GM23338 (cell line): ENCODE measurements at places on chromosomes 11 and 22. TPM values are rescaled to one million over a fixed set of nuclear protein-coding genes. Genes with fewer than 3 reads are reported as not detected.

DNA sequence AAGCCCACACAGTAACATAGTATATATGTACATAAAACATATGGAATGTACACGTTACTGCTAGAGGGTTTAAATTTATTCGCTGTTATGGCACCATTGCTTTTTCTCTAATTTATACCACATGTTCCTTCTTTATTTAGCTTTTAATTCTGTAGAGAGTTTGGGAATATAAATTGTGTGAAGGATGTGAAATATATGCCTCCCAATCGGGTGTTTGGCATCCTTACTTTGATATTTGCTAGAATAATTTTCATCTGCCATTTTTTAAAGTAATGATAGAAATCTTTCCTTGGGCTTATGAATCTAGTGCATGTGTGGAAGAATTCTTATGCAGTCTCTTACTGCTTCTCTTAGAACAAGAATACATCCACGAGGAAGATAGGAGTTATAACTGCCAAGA lies 509.8 kb upstream of the RAG2 start:
- H3K27ac ChIP-seq = no peak overlapping the region
- no peaks in the 10 kb centered on the region for H3K4me1 ChIP-seq
- no peaks in the 10 kb centered on the region for H3K27me3 ChIP-seq
- no peak for DNase-seq
- peaks cover 24% of the 10 kb centered on the region for H3K36me3 ChIP-seq

DNA sequence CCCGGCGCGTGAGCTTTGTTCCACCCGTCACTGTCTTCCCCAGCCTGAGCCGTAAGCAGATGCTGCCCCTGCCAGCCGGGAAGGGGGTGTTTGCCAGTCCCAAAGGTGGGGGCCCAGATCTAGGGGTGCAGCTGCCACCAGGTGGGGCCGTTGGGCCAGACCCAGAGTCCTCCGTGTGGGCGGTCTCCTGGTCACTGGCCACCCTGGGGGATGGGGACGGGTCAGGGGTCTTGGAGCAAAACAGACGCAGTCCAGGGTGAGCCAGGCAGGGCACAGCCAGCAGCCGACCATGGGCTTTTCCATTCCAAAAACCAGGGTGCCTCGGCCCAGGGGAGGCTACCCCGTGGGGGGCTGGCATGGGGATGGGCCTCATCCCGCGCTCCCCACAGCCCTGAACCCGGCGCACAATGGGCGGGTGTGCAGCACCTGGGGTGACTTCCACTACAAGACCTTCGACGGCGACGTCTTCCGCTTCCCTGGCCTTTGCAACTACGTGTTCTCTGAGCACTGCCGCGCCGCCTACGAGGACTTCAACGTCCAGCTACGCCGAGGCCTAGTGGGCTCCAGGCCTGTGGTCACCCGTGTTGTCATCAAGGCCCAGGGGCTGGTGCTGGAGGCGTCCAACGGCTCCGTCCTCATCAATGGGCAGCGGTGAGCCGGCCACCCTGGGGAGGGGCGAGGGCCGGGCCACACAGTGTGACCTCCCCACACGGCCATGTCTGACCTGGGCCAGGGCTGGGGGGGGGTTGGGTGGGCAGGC lies 3.5 kb downstream of the MUC5B start:
- peak; percentile 60 for DNase-seq
- no peaks in the 10 kb centered on the region for H3K27me3 ChIP-seq
- H3K27ac ChIP-seq = no peak overlapping the region
- no peaks in the 10 kb centered on the region for H3K4me1 ChIP-seq
- no peaks in the 10 kb centered on the region for H3K36me3 ChIP-seq

GRCh38 chr22:38572065-38572464 lies 2.1 kb upstream of the DMC1 start:
- H3K4me3 ChIP-seq = no peak overlapping the region
- no peak overlapping the region for H3K27ac ChIP-seq
- DNase-seq = peak; percentile 70
- peaks cover 19% of the 10 kb centered on the region for H3K4me1 ChIP-seq

DNA sequence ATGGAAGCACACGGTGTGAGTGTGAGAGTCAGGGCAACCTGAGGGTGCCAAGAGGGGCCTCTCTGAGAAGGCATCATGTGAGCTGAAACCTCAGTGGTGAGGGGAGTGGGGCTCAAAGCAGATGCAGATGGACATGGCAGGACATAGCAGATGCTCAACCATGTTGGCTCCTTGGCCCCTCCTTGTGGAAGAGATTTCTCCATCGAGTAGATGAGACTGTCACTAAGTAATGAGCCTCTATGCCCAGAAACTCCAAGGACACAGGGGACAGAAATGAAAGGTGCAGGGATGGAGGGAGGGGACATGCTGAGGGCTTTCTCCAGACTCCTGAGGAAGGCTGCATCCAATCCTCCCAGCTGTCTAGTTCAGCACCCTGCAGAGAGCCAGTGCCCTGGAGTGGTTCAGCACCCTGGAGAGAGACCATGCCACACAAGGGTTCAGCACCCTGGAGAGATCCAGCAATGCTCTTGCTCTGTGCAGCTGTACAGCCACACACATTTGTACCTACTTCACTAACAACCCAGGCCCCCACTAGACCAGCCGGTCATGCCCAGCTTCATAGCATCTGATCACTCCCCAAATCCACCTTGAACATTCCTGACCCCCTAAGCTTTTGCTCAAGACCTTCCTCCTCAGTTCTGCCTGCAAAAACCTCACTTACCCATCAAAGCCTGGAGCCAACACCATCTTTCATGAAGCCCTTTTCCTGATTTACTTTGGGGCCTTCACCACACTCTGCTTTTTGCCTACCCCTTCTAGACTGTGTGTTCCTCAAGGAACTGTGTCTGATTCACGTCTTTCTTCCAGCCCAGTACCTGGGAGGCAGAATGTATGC lies 252.0 kb downstream of the CTTN start:
- peaks cover 50% of the 10 kb centered on the region for H3K4me1 ChIP-seq
- no peak overlapping the region for H3K4me3 ChIP-seq
- no peak overlapping the region for H3K27ac ChIP-seq
- DNase-seq = peak; percentile 91
- H3K27me3 ChIP-seq = no peaks in the 10 kb centered on the region

- peaks cover 8% of the 10 kb centered on the region; the same call in 1 of the 2 replicates for H3K4me1 ChIP-seq
- peak; percentile 90 for DNase-seq
Measured at GRCh38 chr11:14386895-14387480, 28.0 kb upstream of the RRAS2 start.

GRCh38 chr11:63767267-63767564 lies 1.4 kb downstream of the ZFTA start:
- peaks cover 26% of the 10 kb centered on the region for H3K27me3 ChIP-seq
- H3K27ac ChIP-seq = no peak overlapping the region
- H3K36me3 ChIP-seq = no peaks in the 10 kb centered on the region
- H3K4me3 ChIP-seq = peak overlapping the region; percentile 88

DNA sequence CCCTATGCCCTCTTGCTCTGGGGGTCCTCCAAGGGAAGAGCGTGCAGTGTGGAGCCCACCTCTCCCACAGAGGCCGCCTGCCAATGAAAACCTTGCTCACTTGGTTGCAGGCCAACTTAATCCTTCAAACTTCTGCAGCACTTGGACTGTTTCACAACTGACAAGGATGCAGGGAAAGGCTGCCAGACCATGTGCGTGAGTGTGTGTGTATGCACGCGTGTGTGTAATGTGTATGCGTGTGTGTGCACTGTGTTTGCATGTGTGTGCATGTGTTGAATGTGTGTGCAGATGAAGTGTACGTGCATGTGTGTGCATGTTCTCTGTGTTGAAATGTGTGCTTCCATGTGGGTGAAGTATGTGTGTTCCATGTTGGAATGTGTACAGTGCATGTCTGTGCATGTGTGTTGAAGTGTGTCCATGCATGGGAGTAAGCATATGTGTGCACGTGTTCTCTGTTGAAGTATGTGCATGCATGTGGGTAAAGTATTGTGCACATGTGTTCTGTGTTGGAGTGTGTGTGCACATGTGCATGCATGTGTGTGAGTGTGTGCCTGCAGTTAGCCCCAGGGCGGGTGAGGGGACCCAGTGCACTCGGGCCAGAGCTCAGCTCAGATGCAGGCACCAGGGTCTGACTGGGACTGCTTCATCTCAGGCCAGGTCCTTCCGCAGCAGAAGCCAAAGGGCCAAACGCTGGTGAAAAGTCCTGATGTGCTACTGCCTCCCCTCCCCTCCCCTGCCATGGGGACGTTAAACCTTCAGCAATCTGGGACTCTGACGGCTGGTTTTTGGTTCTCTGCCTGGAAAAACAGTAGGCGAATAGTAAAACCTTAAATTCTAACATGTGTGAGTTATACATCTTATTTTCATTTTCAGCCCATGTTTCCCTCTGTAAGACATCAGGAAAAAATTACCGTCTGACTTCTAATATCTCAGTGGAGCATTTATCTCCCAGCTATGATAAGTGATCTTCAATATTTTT lies 72.0 kb downstream of the FLI1 start:
- no peak for DNase-seq
- H3K27me3 ChIP-seq = no peaks in the 10 kb centered on the region
- H3K4me1 ChIP-seq = no peaks in the 10 kb centered on the region
- no peak overlapping the region for H3K27ac ChIP-seq

- no peaks in the 10 kb centered on the region for H3K27me3 ChIP-seq
- no peak overlapping the region for H3K27ac ChIP-seq
- H3K4me1 ChIP-seq = peaks cover 33% of the 10 kb centered on the region
- DNase-seq = no peak
Measured at GRCh38 chr11:9691865-9692264, 28.0 kb downstream of the SWAP70 start.

DNA sequence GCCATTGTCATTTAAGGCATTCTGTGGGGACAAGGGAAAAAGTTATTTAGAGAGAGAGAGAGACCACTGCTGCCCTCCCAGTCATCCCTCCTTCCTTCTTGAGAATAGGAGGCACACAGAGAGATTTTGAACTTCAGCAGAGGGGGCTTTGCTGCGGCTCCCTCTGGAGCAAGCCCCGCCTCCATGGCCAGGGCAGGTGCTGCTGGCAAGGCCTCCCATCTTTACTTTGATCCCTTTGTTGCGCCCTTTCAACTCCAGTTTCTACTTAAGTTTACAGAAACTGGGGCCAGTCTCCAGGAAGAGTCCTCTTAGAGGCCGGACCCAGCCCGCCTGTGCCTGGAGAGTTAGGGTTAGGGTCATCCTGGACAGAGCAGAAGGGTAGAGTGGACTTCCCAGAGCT lies 4.4 kb downstream of the OR8B8 start:
- no peak overlapping the region for H3K4me3 ChIP-seq
- DNase-seq = peak; percentile 17
- H3K36me3 ChIP-seq = no peaks in the 10 kb centered on the region
- H3K27me3 ChIP-seq = no peaks in the 10 kb centered on the region
- no peaks in the 10 kb centered on the region for H3K4me1 ChIP-seq

GRCh38 chr11:66920978-66921784 lies 37.0 kb downstream of the PC start:
- no peak overlapping the region for H3K4me3 ChIP-seq
- H3K36me3 ChIP-seq = no peaks in the 10 kb centered on the region; the same call in 1 of the 2 replicates
- H3K27me3 ChIP-seq = no peaks in the 10 kb centered on the region
- no peak for DNase-seq
- 0 out of 2 replicates have a peak, but pooled peaks cover 3% of the 10 kb centered on the region for H3K4me1 ChIP-seq
- no peak overlapping the region for H3K27ac ChIP-seq

DNA sequence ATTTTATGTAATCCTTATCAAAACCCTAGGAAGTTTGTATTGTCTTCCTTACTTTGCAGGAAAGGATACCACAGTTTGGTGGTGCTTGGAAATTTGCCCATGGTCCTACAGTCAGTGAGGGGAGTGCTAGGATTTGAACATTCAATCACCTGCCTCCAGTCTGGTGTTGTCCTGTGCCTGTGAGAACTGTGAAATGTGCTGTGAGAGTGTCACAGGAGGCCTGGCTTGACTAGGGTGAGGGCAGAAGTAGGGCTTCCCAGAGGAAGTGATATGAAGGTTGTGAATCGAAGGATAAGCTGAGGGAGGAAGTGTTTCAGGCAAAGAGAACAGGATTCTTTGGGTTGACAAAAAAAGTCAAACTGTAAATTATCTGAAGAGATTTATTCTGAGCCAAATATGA lies 424.4 kb downstream of the TMEM135 start:
- H3K4me3 ChIP-seq = no peak overlapping the region
- no peak for DNase-seq
- no peak overlapping the region for H3K27ac ChIP-seq
- no peaks in the 10 kb centered on the region for H3K27me3 ChIP-seq
- no peaks in the 10 kb centered on the region for H3K36me3 ChIP-seq

PPP1CA gene
- 227 and 237 TPM in 2 replicates for total RNA-seq

C11orf97 gene
- total RNA-seq = not detected in 2 replicates

DNA sequence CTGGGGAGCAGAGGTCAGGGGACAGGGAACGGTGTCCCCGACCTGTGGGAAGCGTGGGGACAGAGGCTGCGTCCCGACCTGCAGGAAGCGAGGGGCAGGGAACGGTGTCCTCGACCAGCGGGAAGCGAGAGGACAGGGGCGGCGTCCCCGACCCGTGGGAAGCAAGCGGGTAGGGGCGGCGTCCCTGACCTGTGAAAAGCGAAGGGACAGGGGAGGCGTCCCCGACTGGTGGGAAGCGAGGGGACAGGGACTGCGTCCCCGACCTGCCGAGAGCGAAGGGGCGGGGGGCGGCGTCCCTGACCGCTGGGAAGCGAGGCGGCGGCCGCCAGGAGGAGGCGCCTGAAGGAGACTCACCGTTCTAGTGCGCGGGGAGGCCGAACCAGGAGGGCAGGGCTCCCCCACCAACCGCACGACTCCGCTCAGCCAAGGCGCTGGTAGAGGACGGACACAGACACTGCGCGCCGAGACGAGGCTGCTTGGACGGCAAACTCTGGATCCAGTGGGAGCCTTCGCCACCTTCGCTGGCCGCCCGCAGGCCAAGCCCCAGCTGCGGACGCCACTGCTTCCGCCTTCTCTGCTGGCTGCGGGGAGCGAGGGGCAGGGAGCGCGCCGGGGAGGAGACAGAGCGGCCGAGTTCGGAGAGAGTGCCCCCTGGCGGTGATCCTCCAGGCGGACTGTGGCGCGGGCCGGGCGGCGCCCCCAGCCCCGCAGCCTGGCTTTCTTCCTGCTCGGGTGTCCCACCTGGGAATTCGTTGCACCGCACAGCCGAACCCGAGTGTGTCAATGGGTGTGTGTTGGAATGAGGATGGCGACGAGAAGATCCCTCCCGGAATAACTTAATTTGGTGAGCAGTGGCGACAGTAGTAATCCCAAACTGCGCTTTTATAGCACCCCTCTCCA lies at the start of gene TRAF6:
TRAF6 (minus strand) TSS at position 579 of the 900 bp plus-strand sequence. CDS start 8,757 bp downstream, outside the sequence.
- H3K4me3 ChIP-seq = peak within 1 kb of the TSS; percentile 91
- H3K4me1 ChIP-seq = no peaks in the 10 kb centered on the region
- H3K36me3 ChIP-seq = no peaks in the 10 kb centered on the region
- H3K27me3 ChIP-seq = peaks cover 9% of the 10 kb centered on the region; the same call in 1 of the 2 replicates
- H3K27ac ChIP-seq = no peak within 1 kb of the TSS

DNA sequence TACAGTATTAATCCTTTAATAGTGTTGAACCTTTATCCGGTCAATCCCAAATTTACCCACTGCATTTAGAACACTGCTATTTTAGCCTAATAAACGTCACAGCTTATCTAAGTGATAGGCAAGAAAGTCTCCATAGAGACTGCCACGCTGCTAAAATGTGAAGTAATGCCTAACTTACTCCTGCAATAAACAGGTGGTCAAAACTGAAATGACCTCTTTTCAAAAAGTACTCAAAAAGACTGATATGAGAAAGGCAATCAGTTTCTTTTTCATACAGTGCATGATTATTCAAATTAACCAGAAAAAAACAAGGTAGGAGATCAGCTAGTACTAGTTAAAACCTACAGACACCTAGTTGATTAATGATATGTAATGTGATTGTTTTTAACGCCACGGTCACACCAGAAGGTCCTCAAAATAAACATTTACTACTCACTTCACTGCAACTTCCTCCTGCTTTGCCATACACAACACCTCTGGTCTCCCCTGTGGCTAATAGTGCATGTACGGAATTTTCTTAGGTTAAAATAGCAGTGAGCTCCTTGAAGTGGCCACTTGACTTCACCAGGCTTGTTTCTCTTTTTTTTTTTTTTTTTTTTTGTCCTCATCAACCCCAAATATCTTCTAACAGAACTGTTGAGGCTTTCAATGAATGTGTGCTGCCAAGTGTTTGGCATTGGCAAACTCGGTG lies 8.8 kb downstream of the ATP5MG start:
- no peak overlapping the region for H3K27ac ChIP-seq
- H3K4me1 ChIP-seq = peaks cover 3% of the 10 kb centered on the region
- no peak for DNase-seq
